ENCODE measurements at places on chromosomes 7 and 10. TPM values are rescaled to one million over a fixed set of nuclear protein-coding genes. Genes with fewer than 3 reads are reported as not detected.

DNA sequence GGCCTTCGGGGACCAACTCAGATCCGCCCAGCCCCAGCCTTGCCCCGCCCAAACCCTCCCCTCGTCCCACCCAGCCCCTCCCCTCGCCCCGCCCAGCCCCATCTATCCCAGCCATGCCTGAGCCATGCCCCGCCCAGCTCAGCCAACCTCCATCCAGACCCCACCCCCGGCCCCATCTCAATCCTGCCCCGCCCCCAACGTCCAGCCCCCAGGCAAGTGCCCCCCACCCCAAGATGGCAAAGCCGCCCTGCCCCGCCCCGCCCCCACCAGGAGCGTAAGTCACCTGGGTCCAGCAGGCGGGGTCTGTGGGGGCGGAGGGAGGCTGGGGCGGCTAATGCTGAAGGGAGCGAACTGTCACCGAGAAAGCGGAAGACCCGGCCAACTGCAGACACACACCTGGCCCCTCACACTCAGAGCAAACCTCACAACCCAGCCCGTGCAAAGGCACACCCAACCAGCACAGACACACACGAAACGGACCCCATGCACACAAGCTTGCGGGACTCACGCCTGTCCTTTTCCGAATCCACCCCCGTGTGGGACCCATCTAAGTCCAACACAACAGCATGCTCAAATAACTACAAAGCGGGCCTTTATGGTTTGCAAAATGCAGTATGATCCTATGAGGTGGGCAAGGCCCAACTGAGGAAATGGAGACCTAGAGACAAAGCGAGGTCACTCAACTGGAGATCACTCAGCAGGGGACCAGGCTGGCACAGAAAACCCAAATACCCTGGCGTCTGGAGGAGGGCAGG lies 11.5 kb upstream of the OGA start:
- peak overlapping the region; percentile 76 for H3K4me3 ChIP-seq
- H3K27me3 ChIP-seq: no peaks in the 10 kb centered on the region
- H3K27ac ChIP-seq: peak overlapping the region; percentile 87
- peaks cover 50% of the 10 kb centered on the region for H3K4me1 ChIP-seq
- no peaks in the 10 kb centered on the region for H3K36me3 ChIP-seq
- peak; percentile 66 for DNase-seq

DNA sequence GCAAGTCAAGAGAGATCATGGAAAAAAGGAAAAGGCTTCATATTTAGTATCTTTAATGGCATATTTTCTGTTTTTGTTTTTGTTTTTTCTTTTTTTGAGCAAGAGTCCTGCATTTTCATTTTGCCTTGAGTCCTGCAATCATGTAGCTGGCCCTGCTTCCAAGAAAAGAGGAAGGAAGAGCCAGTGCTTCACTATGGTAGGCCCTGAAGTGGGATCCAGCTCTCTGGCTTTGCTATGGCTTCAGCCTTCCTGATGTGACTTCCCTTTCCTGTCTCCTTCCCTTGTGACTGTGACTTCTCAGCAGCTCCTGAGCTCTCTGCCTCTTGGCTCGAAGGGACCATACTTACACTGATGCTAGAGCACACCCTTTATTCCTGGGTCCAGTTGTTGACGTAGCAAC lies 512.3 kb downstream of the INHBA start:
- no peaks in the 10 kb centered on the region for H3K4me1 ChIP-seq
- H3K27me3 ChIP-seq: no peaks in the 10 kb centered on the region
- H3K27ac ChIP-seq: no peak overlapping the region
- no peak for DNase-seq
- H3K4me3 ChIP-seq: no peak overlapping the region
- no peaks in the 10 kb centered on the region for H3K36me3 ChIP-seq

DNA sequence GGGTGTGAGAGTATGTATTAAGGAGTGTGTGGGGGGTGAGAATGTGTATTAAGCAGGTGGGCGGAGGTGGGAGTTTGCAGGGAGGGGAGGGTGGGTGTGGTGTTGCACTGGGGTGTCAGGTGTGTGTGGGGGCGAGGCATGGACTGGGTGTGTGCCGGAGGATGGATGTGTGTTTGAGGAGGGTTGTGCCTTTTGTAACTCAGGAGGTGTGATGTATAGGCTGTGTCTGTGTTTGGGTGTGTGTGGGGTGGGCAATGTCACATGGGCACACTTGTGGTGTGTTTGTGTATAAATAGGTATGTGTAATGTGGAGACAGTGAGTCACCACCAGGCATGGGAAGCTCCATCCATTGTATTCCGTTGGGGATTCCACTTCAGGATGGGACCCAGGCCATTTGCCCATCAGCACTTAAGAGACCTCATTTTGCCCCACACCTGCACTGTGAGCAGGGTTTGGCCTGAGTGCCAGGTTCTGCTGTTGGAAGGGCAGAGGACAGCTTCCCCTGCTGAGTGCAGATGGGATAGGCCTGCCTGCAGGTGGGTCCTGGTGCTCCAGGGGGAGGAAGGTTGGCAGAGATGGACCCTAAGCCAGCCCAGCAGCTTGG lies 5.8 kb downstream of the UNC5B start:
- H3K4me1 ChIP-seq: peaks cover 2% of the 10 kb centered on the region
- DNase-seq: no peak
- H3K36me3 ChIP-seq: no peaks in the 10 kb centered on the region
- peak overlapping the region; percentile 13 for H3K4me3 ChIP-seq

GRCh38 chr7:155667241-155667829 lies 22.9 kb downstream of the RBM33 start:
- H3K4me1 ChIP-seq: peaks cover 48% of the 10 kb centered on the region
- H3K27ac ChIP-seq: no peak overlapping the region
- no peaks in the 10 kb centered on the region for H3K27me3 ChIP-seq
- H3K36me3 ChIP-seq: peaks cover 25% of the 10 kb centered on the region

GRCh38 chr10:8052956-8053445 lies 1.5 kb upstream of the GATA3 start:
- H3K4me3 ChIP-seq: peak overlapping the region; percentile 98
- peaks cover 43% of the 10 kb centered on the region for H3K36me3 ChIP-seq
- H3K4me1 ChIP-seq: peaks cover 34% of the 10 kb centered on the region
- no peak for DNase-seq
- peaks cover 31% of the 10 kb centered on the region for H3K27me3 ChIP-seq

GRCh38 chr7:108813251-108814014 lies 243.8 kb downstream of the DNAJB9 start:
- no peaks in the 10 kb centered on the region for H3K4me1 ChIP-seq
- no peak for DNase-seq
- H3K27ac ChIP-seq: no peak overlapping the region
- H3K36me3 ChIP-seq: no peaks in the 10 kb centered on the region

DNA sequence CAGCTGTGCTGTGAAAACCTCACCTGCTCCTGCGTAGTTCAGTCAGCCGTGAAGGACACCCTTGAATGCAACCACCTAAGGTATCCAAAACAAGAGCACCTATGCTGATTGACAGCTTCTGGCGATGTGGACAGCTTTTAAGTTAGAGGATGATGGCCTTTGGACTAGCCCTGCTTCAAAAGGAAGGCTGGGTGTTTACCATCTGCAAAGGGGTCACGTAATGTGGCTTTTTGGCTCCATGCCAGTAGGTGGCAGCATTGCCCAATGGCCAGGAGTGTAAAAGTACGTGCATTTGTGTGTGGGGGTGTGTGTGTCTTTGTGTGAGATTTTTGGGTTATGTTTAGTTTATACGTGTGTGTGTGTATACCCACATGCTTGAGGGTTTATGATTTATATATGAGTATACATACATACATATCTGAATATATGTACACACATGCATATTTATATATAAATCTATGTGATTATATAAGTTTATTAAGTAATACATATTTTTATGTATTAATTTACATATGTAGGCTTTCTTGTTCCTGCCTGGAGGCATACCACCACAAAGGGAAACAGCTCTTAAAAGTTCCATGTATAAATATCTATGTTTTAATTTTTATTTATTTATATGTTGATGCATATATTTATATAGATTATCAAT lies 236.3 kb upstream of the ANKRD30A start:
- H3K4me3 ChIP-seq: no peak overlapping the region
- no peak overlapping the region for H3K27ac ChIP-seq
- H3K4me1 ChIP-seq: no peaks in the 10 kb centered on the region
- H3K27me3 ChIP-seq: no peaks in the 10 kb centered on the region
- DNase-seq: peak; percentile 46
- H3K36me3 ChIP-seq: no peaks in the 10 kb centered on the region

DNA sequence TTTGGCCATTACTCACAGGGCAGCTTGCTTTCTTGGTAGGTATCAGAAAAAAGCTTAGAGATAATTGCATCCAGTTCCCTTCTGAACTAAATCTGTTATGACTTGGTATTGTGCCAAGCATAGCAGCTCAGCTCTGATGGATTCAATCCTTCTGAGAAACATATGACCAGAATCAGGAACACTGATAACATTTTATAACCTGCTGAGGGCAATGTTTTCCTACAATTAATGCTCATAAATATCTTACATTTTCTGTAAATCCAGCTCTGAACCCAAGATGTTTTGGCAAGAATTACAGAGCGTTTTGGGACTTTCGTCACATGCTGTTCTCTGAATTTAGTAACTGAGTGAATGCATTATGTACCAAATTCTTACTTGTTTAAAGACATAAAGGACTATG lies 167.8 kb downstream of the KIF20B start:
- H3K27me3 ChIP-seq: peaks cover 12% of the 10 kb centered on the region
- no peaks in the 10 kb centered on the region for H3K36me3 ChIP-seq
- H3K4me3 ChIP-seq: no peak overlapping the region
- H3K4me1 ChIP-seq: no peaks in the 10 kb centered on the region
- H3K27ac ChIP-seq: no peak overlapping the region

Gene VPS37D
- 0.40 TPM for total RNA-seq

DNA sequence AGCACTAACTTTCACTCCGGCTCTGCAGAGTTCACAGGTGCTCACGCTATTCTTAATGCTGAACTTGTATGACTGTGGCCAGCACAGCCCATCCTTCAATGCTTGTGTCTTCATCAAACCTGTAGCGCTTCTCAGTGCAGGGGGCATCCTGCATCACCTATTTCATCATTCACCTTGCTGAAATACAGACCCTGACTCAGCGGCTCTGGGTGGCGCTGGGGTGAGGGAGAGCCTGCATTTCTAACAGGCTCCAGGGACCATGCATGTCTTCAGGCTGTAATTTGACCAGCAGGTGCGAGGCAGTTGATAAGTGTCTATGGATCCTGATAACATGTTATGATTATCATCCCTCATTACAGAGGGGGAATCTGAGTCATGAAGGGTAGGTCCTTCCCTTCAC lies 89.3 kb downstream of the VOPP1 start:
- H3K4me1 ChIP-seq: peaks cover 20% of the 10 kb centered on the region
- H3K36me3 ChIP-seq: peaks cover 17% of the 10 kb centered on the region
- H3K27ac ChIP-seq: no peak overlapping the region
- no peak overlapping the region for H3K4me3 ChIP-seq

GRCh38 chr7:10939237-10939910 lies 34.3 kb upstream of the PHF14 start:
- H3K27me3 ChIP-seq: no peaks in the 10 kb centered on the region
- H3K36me3 ChIP-seq: peaks cover 37% of the 10 kb centered on the region
- no peak overlapping the region for H3K27ac ChIP-seq

Gene ZNRF2
- total RNA-seq: 17.9 TPM

Gene NUDT13
- 1.5 TPM for total RNA-seq
